CD8-positive, alpha-beta memory T cell (primary cell): ENCODE measurements at places on chromosomes 2 and 18.

DNA sequence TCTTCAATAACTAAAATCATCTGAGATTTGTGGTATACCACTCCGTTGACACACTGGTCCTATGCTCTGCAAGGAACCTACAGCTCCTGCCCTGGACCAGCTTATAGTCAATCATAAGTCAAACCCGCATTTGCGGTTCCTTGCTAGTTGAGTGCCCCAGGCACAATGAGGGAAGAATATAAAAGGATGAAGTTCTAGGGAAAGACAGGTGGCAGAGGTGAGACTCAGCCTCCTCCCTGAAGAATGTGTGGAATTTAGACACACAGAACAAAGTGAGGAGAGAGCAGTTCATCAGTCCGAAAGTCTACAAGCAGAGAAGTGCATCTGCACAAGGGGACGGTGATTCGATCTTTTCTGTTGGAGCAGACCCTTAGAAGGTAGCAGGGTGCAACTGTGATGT lies 615.0 kb upstream of the FANCL start:
- no peak for DNase-seq

GRCh38 chr2:106363791-106364190 lies 104.4 kb downstream of the RGPD3 start:
- no peak for DNase-seq

- DNase-seq, result no peak
These were observed 143.5 kb downstream of the CELF4 start for GRCh38 chr18:37422116-37422515.

GRCh38 chr2:121018136-121019061 lies 266.6 kb downstream of the TFCP2L1 start:
- no peak for DNase-seq

DNA sequence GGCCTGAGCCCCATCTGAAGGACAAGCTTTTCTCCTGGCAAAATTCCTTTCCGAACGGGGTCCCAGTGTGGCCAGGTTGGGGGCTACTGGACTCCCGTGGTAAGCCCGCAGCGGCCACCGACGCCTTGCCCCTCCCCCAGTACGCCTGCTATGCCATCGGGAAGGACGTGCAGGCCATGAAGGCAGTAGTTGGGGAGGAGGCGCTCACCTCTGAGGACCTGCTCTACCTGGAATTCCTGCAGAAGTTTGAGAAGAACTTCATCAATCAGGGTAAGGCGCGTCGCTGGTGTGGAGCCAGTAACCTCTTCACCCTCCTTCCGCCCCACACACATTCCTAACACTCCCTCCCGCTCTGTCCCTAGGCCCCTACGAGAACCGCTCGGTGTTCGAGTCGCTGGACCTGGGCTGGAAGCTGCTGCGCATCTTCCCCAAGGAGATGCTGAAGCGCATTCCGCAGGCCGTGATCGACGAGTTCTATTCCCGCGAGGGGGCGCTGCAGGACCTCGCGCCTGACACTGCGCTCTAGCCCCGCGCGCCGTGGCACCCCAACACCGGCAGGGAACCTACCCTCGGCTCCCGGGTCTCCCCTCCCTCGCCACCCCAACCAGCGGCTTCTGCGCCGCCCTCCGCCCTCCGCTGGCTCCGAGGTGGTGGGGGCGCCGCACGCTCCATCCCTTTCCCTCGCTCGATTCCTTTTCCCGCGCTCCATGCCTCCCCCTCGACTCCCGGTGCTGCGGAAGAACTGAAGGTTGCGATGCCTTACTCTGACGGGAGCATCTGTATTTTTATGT lies 13.6 kb upstream of the ANKRD53 start:
- peak; percentile 80 for DNase-seq

GRCh38 chr2:238183821-238184220 lies 19.7 kb downstream of the ILKAP start:
- no peak for DNase-seq

DNA sequence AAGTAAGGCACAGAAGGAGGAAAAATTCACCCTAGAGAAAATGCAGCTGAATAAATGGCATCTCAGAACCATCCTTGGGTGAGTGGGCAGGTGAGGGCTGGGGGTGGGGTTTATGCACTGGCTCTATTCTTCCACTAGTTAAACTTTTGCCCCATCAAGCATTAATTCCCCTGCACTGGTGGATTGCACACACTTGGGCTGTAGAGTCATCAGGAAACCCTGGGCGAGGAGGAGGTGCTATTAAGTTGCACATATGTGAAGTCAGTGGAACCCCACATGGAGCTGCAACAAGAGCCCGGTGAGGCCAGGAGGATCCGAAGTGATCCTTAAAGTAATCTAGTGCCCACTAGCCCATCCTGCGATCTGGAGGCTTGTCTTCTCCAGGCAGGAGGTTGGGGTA lies 6.8 kb upstream of the DNAJB2 start:
- no peak for DNase-seq

DNA sequence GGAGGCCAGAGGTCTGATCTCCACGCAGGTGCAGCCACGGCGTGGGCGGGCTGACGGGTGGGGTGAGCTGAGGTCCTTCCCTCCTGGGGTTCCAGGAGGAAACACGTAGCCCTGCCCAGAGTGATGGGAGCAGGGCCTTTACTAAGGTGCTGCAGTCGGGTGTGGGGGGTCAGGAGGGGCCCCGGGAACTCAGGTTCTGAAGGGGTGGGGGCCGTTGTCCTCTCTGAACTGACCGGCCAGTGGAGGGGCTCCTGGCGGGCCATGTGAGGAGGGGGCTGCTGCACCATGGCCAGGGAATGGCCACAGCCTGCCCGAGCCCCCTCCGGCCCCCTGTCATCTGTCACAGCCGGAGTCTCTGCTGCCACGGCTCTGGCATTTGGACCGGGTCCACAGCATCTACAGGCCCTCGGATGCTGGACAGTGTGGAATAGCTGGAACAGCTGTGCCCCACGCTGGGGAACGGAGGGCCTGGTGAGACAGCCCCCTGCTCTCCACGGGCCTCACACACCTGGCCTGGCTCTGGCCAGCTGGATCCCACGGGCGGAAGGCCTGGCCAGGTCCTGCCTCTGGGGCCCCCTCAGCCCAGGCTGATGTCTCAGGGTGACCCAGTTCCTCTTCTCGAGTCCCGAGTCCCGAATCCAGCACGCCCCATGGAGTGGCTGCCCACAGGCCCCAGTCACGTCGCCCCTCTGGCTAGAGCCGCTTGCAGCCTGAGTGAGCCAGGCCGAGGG lies 145.6 kb upstream of the GPC1 start:
- no peak for DNase-seq

DNA sequence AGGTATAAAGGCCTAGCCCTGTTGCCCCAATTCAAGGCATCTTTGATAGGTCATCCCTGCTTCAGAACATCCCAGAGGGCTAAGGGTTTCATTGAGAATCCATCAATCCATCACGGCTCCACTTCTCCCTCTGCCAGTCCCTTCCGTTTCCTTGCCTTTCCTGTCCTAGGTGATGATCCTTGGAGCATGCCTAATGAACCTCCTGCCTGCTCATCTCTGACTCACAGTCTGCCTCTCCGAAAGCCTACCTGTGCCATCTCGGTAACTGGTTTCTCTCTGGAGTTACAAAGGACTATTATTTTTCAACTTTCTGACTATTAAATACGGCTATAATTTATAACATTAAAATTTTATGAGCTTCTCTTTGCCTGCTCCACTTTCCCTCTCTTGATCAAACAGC lies 36.7 kb upstream of the OSBPL6 start:
- no peak for DNase-seq

- no peak for DNase-seq
These were observed 46.7 kb downstream of the KIDINS220 start for GRCh38 chr2:8790739-8791162.

GRCh38 chr2:133438026-133438425 lies 130.2 kb downstream of the NCKAP5 start:
- DNase-seq, result no peak

DNA sequence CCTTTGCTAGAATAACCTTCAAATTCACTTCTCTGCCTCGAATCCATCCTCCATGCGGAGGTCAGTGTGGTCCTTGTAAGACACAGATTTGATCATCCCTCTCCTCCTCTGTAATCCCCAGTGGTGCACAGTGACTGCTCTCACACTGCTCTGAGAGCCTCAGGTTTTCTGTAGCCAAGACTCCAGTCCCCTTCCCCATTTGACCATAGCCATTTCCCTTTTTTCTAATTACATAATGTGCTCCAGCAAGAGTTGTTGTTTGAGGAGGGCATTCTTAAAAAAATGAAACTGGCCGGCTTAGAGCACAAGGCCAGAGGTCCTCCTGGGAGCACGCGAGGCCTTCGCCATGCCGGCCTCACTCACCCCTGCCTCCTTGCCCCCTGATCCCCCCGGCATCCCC lies 34.7 kb upstream of the LPIN1 start:
- DNase-seq, result no peak

DNA sequence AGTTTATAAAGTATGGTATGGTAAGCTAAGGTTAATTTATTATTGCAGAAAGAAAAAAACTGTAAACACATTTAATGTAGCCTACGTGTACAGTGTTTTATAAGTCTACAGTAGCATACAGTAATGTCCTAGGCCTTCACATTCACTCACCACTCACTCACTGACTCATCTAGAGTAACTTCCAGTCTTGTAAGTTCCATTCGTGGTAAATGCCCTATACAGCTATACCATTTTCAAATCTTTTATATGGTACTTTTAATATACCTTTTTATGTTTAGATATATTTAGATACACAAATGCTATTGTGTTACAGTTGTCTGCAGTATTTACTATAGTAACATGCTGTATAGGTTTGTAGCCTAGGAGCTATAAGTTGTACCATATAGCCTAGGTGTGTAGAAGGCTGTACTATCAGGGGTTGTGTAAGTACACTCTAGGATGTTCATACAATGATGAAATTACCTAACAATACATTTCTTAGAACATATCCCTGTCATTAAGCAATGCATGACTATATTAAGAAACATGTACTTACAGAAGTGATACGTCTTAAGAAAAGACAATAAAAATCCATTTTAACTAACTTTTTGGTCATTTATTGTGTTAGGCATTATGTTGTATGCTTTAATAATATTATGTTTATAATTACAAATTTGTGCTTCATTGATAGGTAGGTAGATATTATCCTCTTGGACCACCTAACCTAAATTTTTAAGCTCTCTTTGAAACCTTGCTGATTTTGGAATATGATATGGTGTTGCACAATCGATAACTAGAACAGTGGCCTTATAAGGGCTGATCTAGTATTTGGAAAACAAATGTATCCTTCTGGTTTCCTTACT lies 51.9 kb downstream of the VRK2 start:
- no peak for DNase-seq

DNA sequence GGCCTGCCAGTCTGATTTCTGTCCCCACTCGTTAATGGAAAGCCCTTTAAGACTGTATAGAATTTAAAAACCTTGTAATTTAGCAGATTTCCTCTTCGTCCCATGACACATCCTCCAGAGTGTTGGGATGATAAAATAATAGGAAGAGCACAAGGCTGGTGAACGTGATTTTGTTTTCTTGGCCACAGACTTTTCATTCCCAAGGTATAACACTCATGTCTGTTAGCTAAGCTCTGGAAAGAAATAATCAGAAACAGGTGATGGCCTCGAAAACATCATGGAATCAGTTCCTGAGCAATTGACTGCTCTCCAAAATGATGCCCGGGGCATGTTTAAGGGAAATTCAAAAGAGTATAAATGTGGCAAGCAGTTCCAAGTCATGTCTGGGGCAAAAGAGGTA lies 337.8 kb upstream of the TCF4 start:
- DNase-seq, result no peak

- peak; percentile 82 for DNase-seq
These were observed 150.0 kb upstream of the ALKAL2 start for GRCh38 chr2:437756-438393.
